Stimulated activated CD8-positive, alpha-beta memory T cell treated with anti-CD3 and anti-CD28 coated beads, Interleukin-4, amount 100 ng/mL, for 48 hours (primary cell): ENCODE measurements at places on chromosomes 6 and 20.
A peak's percentile ranks its signal among the peaks of the same experiment; 100 is the strongest.

- DNase-seq = no peak
Observed at GRCh38 chr20:37090407-37090806, 5.4 kb downstream of the RBL1 start.

- no peak for DNase-seq
Observed at GRCh38 chr6:139534472-139535115, 160.1 kb upstream of the CITED2 start.

DNA sequence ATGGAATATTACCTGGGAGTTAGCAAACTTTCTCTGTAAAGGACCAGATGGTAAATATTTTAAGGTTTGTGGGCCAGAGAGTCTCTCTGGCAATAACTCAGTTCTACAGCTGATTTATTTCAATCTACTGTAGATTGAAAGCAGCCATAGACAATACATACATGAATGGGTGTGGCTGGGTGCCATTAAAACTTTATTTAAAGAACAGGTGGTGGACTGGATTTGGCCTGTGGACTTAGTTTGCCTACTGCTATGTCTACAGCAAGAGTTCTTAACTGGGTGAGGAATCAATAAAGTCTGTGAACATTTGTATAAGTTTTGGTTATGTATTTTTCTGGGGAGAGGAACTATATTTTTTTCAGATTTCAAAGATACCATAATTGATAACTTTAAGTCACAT, 55.1 kb downstream of the SLC22A2 start:
- DNase-seq = no peak

GRCh38 chr6:1916334-1917070, 306.8 kb downstream of the FOXC1 start:
- no peak for DNase-seq

DNA sequence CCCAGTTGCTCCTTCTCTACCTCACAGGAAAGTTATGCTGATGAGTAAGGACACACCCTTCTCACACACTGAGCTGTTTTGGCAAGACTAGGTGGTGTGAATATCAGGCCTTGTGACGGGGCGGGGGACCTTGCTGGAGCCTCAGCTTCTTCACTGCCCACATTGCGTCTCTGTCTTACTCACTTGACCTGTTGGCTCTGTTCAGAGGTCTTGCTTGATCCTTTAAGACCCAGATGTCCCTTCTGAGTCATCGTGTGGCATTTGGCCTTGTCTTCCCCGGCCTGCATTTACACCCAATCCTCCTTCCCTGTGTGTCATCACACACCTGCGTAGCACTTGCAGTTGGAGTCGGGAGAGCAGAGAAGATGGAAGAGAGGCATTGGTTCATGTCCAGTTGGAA, 8.3 kb upstream of the PRND start:
- no peak for DNase-seq

- DNase-seq = no peak
Observed at GRCh38 chr20:61170496-61171320, 81.4 kb upstream of the CDH4 start.

GRCh38 chr20:2084703-2085102, 16.9 kb upstream of the STK35 start:
- no peak for DNase-seq

DNA sequence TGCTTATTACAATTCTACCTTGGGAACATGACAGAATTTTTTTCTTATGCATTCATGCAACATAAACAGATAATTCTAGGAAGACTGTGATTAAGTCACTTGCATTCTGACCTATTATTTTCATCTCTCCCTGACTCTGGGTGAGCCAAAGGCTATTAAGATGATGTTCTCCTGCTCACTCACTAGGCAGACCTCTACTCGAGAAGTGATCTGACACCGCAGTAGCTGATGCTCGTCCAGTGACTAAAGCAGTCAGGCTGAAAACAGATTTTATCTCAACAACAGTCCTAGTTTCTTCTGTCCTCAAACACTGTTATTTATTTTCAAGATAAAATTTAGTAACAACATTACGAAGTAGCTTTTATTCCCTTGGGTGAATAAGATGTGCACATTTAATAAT, 17.3 kb downstream of the NAA20 start:
- DNase-seq = no peak

DNA sequence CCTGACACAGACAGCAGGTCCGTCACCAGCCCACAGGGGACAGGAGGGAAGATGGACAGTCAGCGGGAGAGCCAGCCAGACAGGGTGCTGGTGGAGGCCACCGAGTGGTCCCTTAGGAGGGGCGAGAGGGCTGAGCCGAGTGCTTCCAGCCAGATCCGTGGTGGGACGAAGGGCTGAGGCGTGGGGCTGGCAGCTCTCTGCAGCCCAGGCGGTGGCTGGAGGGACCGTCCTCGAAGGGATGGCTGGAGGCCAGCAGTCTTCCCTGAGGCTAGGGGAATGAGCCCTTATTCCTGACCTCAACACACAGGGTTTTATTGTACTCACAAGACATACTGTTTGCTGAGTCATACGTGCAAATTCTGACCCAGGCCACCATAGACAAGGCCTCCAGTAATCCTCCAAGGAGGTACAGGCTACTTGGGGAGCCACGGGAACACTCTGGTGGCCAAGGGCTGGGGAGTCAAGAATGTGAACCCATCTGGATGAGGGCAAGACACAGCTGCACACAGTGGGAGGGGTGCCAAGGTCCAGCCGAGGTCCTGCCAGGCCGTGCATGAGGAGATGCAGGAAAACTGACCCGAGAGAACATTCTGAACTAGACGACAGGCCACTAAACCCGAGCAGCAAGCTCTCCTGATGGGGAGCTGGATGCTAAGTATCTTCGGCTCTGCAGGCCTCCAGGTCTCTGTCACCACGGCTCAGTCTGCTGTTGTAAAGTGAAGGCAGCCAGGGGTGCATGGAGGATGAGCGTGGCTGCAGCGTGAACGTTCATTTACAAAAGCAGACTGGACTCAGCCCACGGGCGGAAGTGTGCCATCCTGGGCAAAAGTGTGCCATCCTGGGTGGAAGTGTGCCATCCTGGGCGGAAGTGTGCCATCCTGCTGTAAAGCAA, 242.5 kb downstream of the TTLL2 start:
- DNase-seq = no peak

DNA sequence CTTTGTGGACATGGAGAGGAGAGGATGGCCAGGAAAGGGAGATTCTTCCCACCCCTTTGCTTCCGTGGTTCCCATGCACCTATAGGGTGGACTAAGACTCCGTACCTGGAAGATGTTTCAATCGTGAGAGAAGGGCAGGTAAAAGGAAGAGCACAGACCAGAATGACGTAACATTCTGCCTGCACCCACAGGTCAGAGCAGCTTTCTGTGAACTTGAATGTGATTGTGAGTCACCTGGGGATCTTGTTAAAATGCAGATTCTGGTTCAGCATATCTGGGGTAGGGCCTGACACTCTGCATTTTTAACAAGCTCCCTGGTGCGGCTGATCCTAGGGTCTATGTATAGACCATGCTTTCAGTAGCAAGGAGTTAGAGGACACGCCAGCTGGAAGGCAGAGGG, 164.1 kb upstream of the SGK1 start:
- DNase-seq = no peak

- DNase-seq = no peak
Observed at GRCh38 chr6:168104636-168105035, 25.6 kb upstream of the FRMD1 start.

- no peak for DNase-seq
Observed at GRCh38 chr6:31171931-31172905, 1.7 kb upstream of the POU5F1 start.

GRCh38 chr6:110703906-110704594, 111.2 kb downstream of the CDK19 start:
- no peak for DNase-seq

GRCh38 chr20:50794846-50795634, at the start of gene BCAS4:
Gene BCAS4 (plus strand): TSS chr20:50795061. CDS start chr20:50795084, 23 bp downstream.
- peak; percentile 86 for DNase-seq

DNA sequence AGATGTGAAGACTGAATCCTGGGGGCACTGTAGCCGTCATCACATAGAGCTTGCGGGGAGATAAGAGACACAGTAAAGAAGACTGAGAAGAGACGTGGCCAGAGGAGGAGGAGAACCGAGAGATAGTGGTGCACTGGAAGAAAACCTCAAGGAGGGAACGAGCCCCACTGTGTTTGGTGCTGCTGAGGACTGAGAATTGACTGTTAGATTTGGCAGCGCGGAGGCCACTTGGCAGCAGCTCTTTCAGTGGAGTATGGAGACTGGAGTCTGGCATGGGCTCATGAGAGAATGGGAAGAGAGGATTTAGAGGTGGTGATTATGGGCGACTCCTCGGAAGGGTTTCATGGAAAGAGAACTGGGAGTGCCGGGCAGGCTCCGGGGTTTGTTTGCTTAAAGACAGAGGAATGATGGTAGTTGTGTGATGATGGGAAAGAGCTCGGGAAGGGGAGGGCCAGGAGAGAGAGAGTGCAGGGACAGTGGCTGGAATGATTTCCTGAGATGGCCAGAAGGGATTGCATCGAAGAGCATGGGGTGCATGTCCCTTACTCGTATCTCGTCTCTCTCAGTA, 18.0 kb downstream of the CDYL start:
- no peak for DNase-seq

GRCh38 chr6:42390228-42390934, 61.3 kb downstream of the TRERF1 start:
- DNase-seq = peak; percentile 79

GRCh38 chr6:76788155-76788554, 675.1 kb downstream of the HTR1B start:
- no peak for DNase-seq

- no peak for DNase-seq
Observed at GRCh38 chr6:83927470-83927869, 68.0 kb downstream of the CYB5R4 start.

- DNase-seq = no peak
Observed at GRCh38 chr20:13755809-13756208, 28.9 kb downstream of the ESF1 start.

DNA sequence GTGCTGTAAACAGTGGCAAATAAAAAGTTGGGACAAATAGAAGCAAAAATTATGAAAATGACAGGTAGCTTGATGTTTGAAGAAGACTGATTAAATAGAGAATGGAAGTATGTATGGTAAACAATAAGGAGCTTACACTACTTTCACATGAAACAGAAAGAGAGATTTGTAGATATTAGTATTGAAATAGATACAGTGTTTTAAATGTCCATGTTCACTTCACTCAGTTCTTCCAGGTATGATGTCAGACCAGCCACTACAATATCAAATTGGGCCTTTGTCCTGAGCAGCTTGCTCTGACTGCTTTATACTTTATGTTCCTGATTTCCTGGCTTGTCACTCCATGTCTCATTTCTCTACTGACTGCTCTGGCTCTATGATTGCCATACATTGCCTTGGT, 107.5 kb downstream of the CENPW start:
- DNase-seq = no peak

DNA sequence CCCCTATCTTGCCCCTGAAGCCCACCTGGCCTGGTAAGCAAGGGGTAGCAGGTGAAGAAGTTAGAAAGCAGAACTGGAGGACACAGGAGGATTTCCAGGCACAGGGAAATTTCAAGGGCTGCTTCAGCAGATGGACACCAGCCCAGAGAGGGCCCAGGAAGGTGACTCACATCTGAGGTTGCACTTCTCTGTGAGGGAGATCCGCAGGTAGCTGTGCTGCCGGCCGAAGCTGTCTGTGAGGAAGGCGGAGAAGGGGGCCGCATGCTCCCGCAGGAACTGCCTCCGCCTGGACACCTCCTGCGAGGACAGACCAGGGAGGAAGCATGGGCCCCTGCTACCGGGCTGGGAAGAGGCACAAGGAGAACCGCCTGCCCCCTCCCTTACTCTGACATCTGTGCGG, 7.1 kb downstream of the MOCS1 start:
- no peak for DNase-seq

GRCh38 chr6:4612636-4613171, 163.5 kb upstream of the CDYL start:
- DNase-seq = no peak

DNA sequence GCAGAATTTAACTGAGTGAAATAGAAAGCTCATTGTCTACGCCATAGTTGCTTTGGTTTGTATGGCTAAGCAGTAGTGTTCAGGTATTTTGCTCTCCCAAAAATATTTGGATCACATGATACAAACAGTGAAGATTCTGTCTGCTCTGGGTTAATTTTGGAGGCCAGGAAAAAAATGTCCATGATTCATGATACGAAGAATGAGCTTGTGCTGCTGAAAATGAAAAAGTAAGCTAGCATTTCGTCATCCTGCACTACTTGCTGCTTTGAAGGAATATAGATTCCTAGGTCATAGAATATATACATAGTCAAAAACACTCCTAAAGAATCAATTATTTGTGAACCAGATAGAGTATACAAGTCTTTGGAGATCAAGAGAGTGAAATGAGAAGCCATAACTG, 8.3 kb downstream of the WRNIP1 start:
- DNase-seq = no peak

DNA sequence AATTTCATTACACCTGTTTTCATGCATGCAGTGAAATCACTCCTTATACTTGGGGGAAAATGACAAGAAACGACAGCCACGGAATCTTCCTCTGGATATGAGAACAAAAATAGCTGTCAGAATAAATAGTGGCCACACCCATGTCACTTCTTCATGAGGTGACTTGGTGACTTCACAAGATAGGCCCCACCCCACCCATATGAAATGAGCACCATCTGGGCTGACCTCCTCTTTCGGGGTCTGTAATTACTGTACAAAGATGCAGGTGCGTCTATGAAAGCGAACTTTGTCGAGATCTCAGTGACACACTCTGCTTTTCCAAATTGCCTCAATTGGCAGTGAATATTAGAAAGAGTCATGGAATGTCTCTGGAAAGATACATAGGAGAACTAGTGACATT, 184.2 kb upstream of the CCN2 start:
- no peak for DNase-seq

GRCh38 chr20:48632017-48632824, 195.6 kb downstream of the PREX1 start:
- DNase-seq = no peak

GRCh38 chr20:24501764-24502556, 32.5 kb downstream of the SYNDIG1 start:
- no peak for DNase-seq

DNA sequence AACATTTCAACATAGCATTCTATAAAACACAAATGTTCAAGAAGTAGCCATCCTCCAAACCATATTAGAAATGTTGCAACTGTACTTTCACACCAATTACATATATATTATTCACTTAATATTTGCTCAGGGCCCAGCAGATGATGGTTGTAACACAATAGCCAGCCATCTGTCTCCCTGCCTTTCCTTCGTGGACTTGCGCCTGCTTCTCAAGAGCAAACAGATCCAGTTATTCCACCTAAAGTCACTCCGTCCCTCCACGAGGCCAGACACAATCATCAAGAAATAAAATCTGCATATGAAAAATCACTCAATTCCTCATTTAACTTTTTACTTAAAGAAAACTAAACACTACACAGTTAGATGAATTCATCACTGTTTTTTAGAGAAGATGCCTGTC, 160.4 kb downstream of the RALGAPA2 start:
- DNase-seq = no peak

GRCh38 chr6:99146711-99147110, 199.0 kb upstream of the FBXL4 start:
- DNase-seq = no peak

GRCh38 chr6:128277379-128277778, 243.0 kb downstream of the PTPRK start:
- no peak for DNase-seq
